Sigmoid colon (tissue), 7 donors: ENCODE measurements at places on chromosomes 12 and 14. TPM values are rescaled to one million over a fixed set of nuclear protein-coding genes. Genes with fewer than 3 reads are reported as not detected.
A peak's percentile ranks its signal among the peaks of the same experiment; 100 is the strongest.

- H3K27me3 ChIP-seq = no peaks in the 10 kb centered on the region
- H3K36me3 ChIP-seq = no peaks in the 10 kb centered on the region
- no peak overlapping the region for H3K4me3 ChIP-seq
- DNase-seq = no peak
These were observed 59.4 kb downstream of the ZNF664 start for GRCh38 chr12:124032265-124032886.

GRCh38 chr12:89678225-89678624, 30.4 kb downstream of the ATP2B1 start:
- no peaks in the 10 kb centered on the region for H3K4me1 ChIP-seq
- H3K36me3 ChIP-seq = no peaks in the 10 kb centered on the region
- no peak for DNase-seq
- no peaks in the 10 kb centered on the region for H3K27me3 ChIP-seq
- no peak overlapping the region for H3K27ac ChIP-seq

DNA sequence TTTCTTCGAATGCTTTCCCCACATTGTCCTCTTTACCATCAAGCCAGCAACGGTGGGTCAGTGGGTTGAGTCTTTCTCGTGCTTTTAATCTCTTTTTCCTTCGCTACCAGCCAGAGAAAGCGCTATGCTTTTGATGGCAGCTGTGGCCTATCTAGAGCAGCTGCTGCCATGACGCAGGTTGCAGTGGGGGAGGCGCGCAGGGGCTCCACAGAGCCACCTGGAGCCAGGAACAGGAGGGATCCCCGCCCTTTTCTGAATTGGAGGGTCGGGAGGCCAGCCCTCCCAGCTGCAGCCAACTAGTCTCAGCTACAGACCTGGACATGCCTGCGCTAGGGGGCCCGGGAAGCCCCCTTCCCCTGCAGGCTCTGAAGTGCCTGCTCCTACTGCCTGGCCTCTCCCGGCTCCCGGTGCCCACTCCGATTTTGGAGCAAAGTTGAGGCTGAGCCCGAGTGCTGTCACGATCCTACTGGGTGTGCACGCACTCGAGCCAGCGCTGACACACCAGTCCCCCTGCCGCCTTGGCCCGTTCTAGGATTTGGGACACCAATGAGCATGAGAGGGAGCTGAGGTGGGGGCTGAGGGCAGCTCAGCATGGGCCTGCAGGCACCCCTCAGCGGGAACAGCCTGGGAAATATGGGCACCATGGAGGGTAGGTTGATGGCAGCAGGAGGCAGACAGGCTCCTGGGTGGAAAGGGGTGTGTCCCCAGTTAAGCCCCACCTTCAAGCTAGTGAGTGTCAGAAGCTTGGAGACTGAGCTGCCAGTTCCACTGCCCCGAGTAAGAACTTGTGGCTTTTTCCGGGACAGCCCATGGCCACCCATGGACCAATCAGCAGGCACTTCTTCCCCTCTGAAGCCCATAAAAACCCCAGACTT, 784.2 kb downstream of the SLC6A15 start:
- H3K36me3 ChIP-seq = no peaks in the 10 kb centered on the region
- no peaks in the 10 kb centered on the region for H3K4me1 ChIP-seq
- no peak overlapping the region for H3K27ac ChIP-seq
- no peak overlapping the region for H3K4me3 ChIP-seq
- DNase-seq = no peak
- H3K27me3 ChIP-seq = no peaks in the 10 kb centered on the region

DNA sequence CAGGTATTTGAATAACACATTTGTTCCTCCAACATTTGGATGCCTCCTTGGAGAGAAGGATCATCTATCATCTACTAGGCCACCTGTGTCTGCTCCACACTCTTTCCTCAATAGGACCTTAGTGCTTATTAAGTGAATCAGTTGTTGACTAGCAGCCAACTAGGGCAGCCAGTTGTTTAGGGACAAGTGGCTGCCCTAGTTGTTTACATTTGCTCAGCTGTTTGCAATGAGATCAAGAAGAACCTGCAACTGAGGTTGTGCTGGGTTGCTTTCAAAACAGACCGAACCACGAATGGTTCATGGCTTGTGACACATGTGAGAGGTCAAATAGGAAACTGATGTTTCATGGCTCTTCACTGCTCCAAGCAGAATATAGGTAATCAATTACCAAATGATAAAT, 53.8 kb downstream of the TMCC3 start:
- no peak for DNase-seq
- H3K27me3 ChIP-seq = no peaks in the 10 kb centered on the region
- H3K4me1 ChIP-seq = peaks cover 6% of the 10 kb centered on the region
- H3K4me3 ChIP-seq = no peak overlapping the region

- no peak overlapping the region for H3K27ac ChIP-seq
- DNase-seq = no peak
- H3K4me3 ChIP-seq = no peak overlapping the region
- no peaks in the 10 kb centered on the region for H3K4me1 ChIP-seq
These were observed 159.4 kb downstream of the PRKCH start for GRCh38 chr14:61480704-61481285.

- no peak for DNase-seq
- no peak overlapping the region for H3K27ac ChIP-seq
- H3K36me3 ChIP-seq = no peaks in the 10 kb centered on the region
- no peaks in the 10 kb centered on the region for H3K27me3 ChIP-seq
- H3K4me1 ChIP-seq = no peaks in the 10 kb centered on the region
These were observed 409.7 kb downstream of the VRK1 start for GRCh38 chr14:97206916-97207315.

DNA sequence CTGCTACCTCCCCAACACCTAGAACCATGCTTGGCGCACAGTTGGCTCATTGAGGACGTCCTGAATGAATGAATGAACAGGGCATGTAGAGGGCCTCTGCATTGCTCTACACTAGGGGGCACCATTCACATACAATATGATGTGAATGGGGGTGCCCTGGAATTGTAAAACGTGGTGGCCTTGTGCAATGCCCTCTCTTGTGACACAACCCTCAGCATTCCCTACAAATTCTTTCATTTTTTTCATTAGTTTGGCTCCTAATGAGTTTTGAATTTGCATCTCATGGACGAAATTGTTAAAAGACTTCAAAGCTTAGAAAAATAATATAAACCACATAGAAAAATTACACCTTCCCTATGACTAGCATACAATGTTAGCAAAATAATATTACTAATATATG, 2.3 kb upstream of the DIO2 start:
- no peak for DNase-seq
- no peak overlapping the region for H3K4me3 ChIP-seq
- no peak overlapping the region for H3K27ac ChIP-seq
- no peaks in the 10 kb centered on the region for H3K27me3 ChIP-seq
- H3K4me1 ChIP-seq = peaks cover 8% of the 10 kb centered on the region

DNA sequence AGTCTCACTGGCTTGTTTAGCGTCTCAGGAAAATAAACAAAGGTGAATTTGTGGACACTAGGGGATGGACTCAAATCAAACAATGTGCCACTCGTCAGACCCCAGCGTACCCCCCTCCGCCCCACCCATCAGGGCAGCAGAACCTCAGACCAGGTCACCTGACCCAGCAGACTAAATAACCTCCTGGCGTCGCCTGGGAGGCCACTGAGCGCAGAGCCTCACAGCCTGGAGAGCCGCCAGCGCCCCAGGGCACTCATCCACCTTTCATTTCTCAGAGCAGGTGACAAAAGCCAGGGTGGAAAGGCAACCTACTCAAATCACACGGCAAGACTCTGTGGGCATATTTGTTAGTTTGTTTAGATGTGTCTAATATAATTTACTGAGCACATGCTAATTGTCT, 100.9 kb downstream of the DICER1 start:
- no peaks in the 10 kb centered on the region for H3K36me3 ChIP-seq
- H3K27me3 ChIP-seq = no peaks in the 10 kb centered on the region
- peak; percentile 61 for DNase-seq

GRCh38 chr14:22383515-22384166, 205.4 kb downstream of the DAD1 start:
- H3K4me1 ChIP-seq = no peaks in the 10 kb centered on the region
- H3K36me3 ChIP-seq = no peaks in the 10 kb centered on the region
- H3K4me3 ChIP-seq = no peak overlapping the region
- DNase-seq = no peak

GRCh38 chr12:117809509-117809908, 159.3 kb downstream of the KSR2 start:
- DNase-seq = no peak
- no peaks in the 10 kb centered on the region for H3K4me1 ChIP-seq
- no peak overlapping the region for H3K27ac ChIP-seq
- H3K27me3 ChIP-seq = no peaks in the 10 kb centered on the region
- H3K4me3 ChIP-seq = no peak overlapping the region

- no peak overlapping the region for H3K4me3 ChIP-seq
- no peaks in the 10 kb centered on the region for H3K36me3 ChIP-seq
- no peaks in the 10 kb centered on the region for H3K27me3 ChIP-seq
- peaks cover 9% of the 10 kb centered on the region for H3K4me1 ChIP-seq
- no peak for DNase-seq
These were observed 96.3 kb upstream of the NAV3 start for GRCh38 chr12:77734214-77734883.

- H3K27ac ChIP-seq = no peak overlapping the region
- H3K4me3 ChIP-seq = no peak overlapping the region
- no peaks in the 10 kb centered on the region for H3K36me3 ChIP-seq
- no peaks in the 10 kb centered on the region for H3K27me3 ChIP-seq
- H3K4me1 ChIP-seq = no peaks in the 10 kb centered on the region
These were observed 197.3 kb downstream of the TMTC3 start for GRCh38 chr12:88339254-88339949.

- H3K27ac ChIP-seq = no peak overlapping the region
- no peaks in the 10 kb centered on the region for H3K4me1 ChIP-seq
- DNase-seq = no peak
These were observed 28.1 kb downstream of the CBX5 start for GRCh38 chr12:54251667-54252284.

DNA sequence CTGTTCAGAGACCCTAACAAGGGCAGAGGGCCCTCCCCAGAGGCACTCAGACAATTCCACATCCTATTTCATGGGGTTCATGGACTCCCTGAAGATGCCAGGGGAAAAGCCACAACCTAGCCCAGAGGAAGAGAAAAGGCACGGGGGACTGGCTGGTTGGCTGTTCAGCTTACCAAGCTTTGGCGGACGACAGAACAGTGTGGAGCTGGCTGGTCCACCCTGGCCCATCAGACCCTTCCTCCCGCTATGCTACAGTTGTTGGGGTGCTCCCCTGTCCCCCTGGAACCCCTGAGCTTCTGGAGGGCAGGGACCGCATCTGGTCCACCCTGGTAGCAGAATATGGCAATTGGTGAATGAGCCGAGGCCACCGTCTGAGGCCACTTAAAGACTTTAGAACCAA, 6.3 kb downstream of the TESC start:
- H3K36me3 ChIP-seq = no peaks in the 10 kb centered on the region
- H3K4me1 ChIP-seq = no peaks in the 10 kb centered on the region
- H3K27me3 ChIP-seq = peaks cover 31% of the 10 kb centered on the region
- peak; percentile 34 for DNase-seq
- H3K27ac ChIP-seq = no peak overlapping the region
- no peak overlapping the region for H3K4me3 ChIP-seq

- no peak for DNase-seq
- H3K4me1 ChIP-seq = no peaks in the 10 kb centered on the region
- no peak overlapping the region for H3K27ac ChIP-seq
- no peaks in the 10 kb centered on the region for H3K36me3 ChIP-seq
- no peak overlapping the region for H3K4me3 ChIP-seq
These were observed 786.3 kb upstream of the NOVA1 start for GRCh38 chr14:27384124-27384523.

DNA sequence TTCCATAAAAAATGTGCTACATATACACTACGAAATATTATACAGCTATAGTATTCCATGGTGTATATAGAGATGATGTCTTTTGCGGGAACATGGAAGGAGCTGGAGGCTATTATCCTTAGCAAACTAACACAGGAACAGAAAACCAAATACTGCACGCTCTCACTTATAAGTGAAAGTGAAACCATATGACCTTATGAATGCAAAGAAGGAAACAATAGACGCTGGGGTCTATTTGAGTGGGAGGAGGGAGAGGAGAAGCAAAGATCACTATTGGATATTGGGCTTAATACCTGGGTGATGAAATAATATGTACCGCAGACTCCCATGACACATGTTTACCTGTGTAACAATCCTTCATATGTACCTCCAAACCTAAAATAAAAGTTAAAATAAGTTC, 142.8 kb downstream of the LRFN5 start:
- no peaks in the 10 kb centered on the region for H3K36me3 ChIP-seq
- H3K27me3 ChIP-seq = no peaks in the 10 kb centered on the region
- peaks cover 4% of the 10 kb centered on the region for H3K4me1 ChIP-seq
- peak overlapping the region; percentile 11 for H3K27ac ChIP-seq
- no peak for DNase-seq

GRCh38 chr12:39613525-39613924, 6.1 kb downstream of the ABCD2 start:
- no peaks in the 10 kb centered on the region for H3K36me3 ChIP-seq
- no peaks in the 10 kb centered on the region for H3K27me3 ChIP-seq
- no peak for DNase-seq
- H3K27ac ChIP-seq = no peak overlapping the region
- H3K4me3 ChIP-seq = no peak overlapping the region
- H3K4me1 ChIP-seq = peaks cover 9% of the 10 kb centered on the region

SLC39A2 gene
- not detected for polyA plus RNA-seq

NACA gene
- polyA plus RNA-seq = 1,639 TPM

FGD4 gene
- 7.8 TPM for polyA plus RNA-seq

LRRC43 gene
- polyA plus RNA-seq = not detected

TAS2R30 gene
- polyA plus RNA-seq = 0.36 TPM

PPP2R3C gene
- 22.1 TPM for polyA plus RNA-seq

GDF3 gene
- polyA plus RNA-seq = not detected

KRT6C gene
- polyA plus RNA-seq = not detected

MYO1A gene
- polyA plus RNA-seq = 103 TPM

EFS gene
- polyA plus RNA-seq = 0.46 TPM
